ENCODE measurements at places on chromosomes 6 and 20.

DNA sequence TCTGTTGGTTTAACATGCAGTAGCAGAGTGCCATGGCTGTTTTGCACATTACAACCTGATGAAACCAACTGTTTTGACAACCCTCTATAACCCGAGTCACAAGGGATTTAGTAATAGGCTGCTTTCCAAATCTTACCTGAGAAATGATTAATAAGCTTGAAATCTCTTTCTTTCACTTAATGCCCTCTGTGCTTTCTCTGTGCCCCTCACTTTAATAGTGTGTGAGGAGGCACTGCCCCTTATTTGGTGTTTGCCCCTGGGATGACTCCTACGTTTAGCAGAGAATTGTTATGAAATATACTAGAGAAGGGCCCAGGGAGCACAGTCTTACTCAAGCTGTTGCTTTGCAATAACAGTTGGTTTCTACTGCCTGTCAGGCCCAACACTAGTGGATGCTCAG lies 31.0 kb upstream of the PTCHD4 start:
- no peak for DNase-seq

GRCh38 chr6:134161041-134161440 lies 108.6 kb upstream of the SLC2A12 start:
- no peak for DNase-seq

DNA sequence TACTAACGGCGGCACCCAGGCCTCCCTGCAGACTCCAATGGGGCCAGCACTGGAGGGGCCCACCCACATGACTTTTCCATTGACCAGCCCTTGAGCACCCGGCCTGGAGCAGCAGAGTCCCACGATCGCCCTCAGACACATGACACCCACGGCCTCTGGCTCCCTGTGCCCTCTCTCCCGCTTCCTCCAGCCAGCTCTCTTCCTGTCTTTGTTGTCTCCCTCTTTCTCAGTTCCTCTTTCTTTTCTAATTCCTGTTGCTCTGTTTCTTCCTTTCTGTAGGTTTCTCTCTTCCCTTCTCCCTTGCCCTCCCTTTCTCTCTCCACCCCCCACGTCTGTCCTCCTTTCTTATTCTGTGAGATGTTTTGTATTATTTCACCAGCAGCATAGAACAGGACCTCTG lies 26.1 kb upstream of the FANCE start:
- DNase-seq = no peak

DNA sequence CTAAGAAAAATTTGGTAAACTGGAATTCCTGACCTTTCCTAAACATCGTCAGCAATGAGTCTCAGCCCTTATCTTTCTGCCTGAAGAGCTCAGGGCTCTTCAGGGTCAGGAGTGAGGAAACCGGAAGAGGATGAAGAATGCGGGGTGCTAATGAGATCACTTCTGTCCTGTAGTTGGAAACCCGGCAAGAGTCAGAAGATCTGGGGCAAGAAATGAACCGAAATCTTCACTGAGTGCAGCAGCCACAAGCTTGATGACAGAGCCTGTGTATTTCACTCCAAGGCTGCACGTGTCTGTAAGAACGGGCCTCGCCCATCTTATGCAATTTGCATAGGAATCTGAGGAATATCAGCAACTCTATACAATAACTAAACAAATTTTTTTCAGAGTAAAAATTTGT lies 60.4 kb upstream of the QKI start:
- no peak for DNase-seq

- DNase-seq = no peak
Measured at GRCh38 chr20:25867776-25868649, 171.4 kb upstream of the ZNF337 start.

DNA sequence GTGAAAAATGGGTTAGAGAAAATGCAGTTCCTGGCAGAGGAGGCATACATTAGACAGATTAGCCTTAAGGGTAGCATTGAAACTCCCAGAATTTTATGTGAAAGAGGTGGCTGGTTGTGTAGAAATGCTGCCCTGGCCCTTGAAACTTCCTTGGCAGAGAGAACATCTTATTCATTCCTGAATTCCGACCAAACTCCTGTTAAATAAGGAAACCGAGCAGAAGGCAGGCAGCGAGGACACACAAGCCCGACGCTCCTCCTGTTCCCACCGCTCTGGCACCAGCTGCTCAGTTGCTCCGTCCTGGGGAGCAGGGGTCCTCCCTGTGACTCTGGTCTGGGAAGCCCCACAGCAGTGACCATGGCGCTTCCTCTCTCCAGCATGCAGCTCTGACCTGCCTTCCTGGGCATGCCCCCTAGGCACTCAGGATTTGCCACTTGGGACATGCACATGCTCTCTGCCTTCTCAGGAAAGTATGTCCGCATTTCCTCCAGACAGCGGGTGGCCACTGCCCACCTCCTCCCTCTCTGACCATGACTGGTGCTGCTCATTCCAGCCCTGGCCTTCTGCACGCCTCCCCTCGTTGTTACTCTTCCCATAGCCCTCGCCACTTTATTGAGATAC lies 35.2 kb upstream of the CLDN20 start:
- no peak for DNase-seq

GRCh38 chr6:10310826-10311225 lies 104.0 kb downstream of the TFAP2A start:
- DNase-seq = no peak

DNA sequence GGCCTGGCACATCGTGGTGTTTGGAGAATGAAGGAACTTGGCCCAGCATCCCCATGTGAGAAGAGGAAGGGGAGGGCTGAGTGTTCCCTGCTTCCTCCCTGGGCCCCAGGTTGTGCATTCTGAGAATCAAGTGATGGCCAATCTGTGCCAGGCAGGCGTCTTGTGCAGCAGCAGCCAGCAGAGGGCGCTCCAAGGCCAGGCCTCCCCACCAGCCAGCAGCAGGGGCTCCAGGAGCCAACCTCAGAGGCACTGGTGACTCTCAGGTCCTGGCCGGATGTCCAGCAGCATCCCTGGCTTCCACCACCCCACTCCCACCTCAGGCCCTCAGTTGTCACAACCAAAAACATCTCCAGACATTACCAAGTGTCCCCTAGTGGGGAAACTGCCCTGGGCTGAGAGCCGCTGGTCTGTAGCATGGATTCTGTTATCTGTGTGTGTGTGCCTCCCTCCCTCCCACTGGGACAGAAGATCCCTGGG lies 192.0 kb downstream of the PREX1 start:
- no peak for DNase-seq

GRCh38 chr6:36392621-36393020 lies 5.2 kb upstream of the ETV7 start:
- DNase-seq = no peak

GRCh38 chr6:148346681-148347440 lies 4.2 kb downstream of the SASH1 start:
- no peak for DNase-seq

DNA sequence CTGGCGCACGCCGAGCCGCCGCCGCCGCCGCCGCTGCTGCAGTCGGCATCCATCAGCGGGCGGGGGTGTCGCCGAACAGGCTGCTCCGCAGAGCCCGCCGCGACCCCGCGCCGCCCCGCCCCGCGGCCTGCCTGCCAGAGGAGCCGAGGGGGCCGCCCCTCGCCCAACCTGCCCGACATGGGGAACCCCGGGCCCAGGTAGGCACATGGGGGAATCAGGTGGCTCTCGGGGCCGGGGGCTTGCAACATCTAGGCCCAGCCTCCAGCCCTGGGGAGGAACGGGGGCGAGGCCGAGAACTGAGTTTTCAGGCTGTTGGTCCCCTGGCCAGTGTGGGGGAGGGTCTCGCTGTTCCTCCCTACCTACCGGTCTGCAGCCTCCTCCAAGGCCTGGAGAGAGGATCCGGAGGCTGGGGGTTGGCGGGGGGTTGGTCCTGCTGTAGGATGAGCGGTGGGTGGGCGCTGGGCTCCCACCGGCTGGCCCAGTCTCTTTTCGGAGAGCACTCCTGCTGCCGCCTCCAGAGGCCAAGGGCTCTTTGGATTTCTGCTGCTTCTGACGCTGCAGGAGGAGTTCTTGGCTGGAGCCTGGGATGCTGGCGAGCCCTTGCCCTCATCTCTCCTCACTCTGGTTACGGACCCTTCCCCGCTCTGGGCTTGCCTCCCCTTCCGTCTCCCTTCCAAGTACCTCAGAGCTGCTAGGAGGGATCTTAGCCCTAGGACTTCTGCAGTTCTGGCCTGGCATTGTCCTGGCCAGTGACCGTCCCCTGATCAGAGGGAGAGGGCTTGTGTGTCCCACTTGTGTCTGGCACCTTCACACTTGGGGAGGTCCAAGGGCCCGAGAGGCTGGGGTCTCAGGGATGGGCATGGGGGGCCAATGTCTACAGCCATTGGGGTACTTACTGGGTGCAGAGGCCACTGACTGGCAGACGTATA lies at the start of gene EPB41L1:
Gene EPB41L1 (plus strand): TSS at position 41 of the 929 bp plus-strand sequence. CDS start 19,038 bp downstream, outside the sequence.
- no peak for DNase-seq

GRCh38 chr20:61558726-61559125 lies 306.7 kb downstream of the CDH4 start:
- no peak for DNase-seq

GRCh38 chr6:56366141-56366852 lies 118.9 kb upstream of the COL21A1 start:
- no peak for DNase-seq

GRCh38 chr6:102761872-102762271 lies 1368.4 kb downstream of the GRIK2 start:
- DNase-seq = no peak

- DNase-seq = no peak
Measured at GRCh38 chr6:90319979-90320685, 23.5 kb upstream of the BACH2 start.

DNA sequence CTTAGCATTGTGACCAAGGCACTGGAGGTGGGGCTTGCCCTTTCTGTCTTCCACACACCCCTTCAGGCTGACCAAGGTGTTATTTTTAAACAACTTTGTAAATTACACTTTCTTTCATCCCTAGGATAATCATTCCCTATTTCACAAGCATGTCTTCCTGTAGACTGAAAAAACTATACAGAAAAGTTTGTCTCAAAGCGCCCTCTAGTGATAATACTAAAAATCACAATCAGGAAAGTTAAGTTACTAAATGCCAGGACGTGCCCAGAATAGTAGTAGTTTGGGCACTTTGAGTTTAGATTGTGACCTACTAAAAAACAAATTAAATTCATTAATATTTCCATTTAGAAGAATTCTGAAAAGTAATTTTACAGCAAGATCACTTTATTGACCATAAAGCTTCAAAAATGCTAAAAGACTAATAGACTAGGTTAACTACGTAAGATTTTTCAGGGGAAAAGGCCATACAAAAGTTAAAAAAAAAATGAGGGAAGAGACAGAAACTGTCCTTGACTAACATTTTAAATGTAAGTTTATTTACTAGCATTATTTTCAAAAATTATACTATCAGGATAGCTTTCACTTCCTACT lies 123.3 kb upstream of the DUSP22 start:
- DNase-seq = no peak

- no peak for DNase-seq
Measured at GRCh38 chr20:3818155-3819151, 1.9 kb upstream of the AP5S1 start.

GRCh38 chr6:133396984-133397348 lies 155.8 kb downstream of the EYA4 start:
- DNase-seq = no peak

- no peak for DNase-seq
Measured at GRCh38 chr20:30511322-30512030, 746.0 kb upstream of the DEFB115 start.

- no peak for DNase-seq
Measured at GRCh38 chr6:33277663-33278391, 904 bp downstream of the B3GALT4 start.

DNA sequence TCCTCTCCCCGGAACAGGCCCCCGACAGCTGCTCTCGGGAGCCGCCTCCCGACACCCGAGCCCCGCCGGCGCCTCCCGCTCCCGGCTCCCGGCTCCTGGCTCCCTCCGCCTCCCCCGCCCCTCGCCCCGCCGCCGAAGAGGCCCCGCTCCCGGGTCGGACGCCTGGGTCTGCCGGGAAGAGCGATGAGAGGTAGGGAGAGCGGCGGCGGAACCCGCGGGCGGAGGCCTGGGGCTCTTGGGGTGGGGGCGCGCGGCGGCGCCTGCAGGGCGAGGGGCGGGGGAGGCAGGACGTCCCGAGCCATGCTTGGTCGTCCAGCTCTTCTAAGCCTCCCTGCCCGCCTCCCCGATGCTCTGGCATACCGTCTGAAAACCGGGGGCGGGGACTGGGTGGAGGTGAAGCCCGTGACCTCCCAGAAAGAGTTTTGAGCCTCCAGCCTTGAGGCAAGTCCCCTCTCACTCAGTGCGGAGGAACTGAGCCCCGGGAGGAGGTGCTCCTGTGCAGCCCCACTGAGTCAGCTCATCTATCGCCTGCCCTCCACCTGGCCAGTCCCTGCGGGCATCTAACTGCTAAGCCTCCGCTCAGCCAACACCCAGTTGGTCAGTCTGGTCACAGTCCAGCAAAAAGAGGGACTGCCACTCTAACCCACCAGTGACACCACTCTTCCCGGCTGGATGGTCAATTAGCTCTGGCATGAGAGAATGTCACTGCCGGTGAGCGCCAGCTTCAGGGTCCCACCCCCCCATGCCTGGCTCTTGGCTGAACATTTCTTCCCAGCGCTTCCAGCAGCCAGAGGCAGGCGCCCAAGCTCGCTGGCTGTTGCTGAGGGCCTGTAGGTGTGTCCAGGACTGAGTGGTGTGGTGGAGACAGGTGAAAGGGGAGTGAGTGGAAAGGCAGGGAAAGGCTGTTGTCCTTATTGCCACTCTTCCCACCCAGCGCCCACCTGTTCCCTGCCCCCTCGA lies 482 bp downstream of the DDR1 start:
- no peak for DNase-seq

- DNase-seq = no peak
Measured at GRCh38 chr20:54219751-54220426, 12.0 kb downstream of the PFDN4 start.

GRCh38 chr6:125714441-125715090 lies 34.9 kb upstream of the HEY2 start:
- no peak for DNase-seq

- DNase-seq = peak; percentile 45
Measured at GRCh38 chr20:10611357-10611756, 62.4 kb downstream of the JAG1 start.

- DNase-seq = no peak
Measured at GRCh38 chr6:151690303-151690702, 117.2 kb upstream of the ESR1 start.

GRCh38 chr6:4950836-4951533 lies 52.9 kb downstream of the RPP40 start:
- DNase-seq = no peak

DNA sequence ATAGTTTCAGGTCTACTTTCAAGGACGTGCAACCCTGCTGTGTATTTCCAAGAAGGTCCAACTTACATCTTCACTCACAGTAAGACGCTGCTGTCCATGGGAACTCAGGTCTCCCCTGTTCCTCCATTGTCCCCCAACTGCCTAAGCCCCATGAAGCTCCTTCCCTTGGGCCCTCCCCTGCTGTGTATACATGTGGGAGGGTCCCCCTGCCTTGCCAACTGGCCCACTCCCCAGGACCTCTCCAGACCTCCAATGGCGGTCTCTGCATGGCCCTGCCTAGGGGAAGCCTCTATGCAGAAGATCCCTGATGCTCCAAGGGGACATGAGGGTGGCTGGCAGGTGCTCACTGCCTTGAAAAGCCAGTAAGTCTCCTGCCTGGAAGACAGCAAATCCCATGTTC lies 186.7 kb upstream of the CST7 start:
- DNase-seq = no peak

- no peak for DNase-seq
Measured at GRCh38 chr6:40586369-40587201, 579 bp downstream of the LRFN2 start.

Measured in iPS DF 6.9 (cell line).